ENCODE measurements at places on chromosomes 7 and 10. TPM values are rescaled to one million over a fixed set of nuclear protein-coding genes. Genes with fewer than 3 reads are reported as not detected.

DNA sequence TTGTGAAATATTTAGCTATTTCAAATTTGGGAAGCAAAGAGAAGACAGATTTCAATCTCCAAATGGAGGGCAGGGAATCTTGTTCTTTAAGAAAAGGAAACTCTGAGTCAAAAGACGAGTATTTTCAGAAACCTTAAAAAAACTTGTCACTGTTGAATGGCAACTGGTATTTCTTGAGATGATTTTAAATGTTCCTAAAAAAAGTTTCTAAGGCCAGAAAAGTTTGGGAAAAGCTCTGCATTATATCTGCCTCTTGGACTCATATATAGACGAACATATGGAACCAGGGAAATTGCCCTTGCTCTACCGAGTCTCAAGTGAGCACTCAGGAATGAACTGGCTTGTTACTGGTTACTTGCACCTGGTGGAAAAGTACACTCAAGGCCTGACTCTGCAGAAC lies 69.5 kb downstream of the ADAM22 start:
- DNase-seq = no peak

DNA sequence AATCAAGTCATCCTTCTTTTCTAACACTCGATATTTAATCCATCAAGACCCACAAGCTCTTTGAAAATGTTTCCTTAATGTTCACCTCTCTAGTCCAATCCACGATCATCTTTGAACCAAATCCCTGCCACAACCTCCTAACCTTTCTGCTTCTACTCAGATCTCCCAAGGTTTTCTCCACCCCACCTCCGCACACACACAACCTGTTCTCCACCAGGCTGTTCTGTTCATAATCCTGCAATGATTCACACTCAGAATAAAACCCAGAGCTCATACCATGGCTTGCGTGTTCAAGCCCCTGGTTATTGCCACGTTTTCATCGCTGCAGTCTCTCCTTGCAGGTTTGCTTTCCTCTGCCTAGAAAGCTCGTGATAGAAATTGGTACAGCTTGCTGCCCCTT lies 53.8 kb upstream of the BAMBI start:
- DNase-seq = no peak

Gene C7orf57
- total RNA-seq = not detected

GRCh38 chr10:58740620-58741369 lies 228.1 kb downstream of the BICC1 start:
- DNase-seq = no peak

- no peak for DNase-seq
These were observed 151.3 kb downstream of the LRRC4 start for GRCh38 chr7:127879942-127880341.

DNA sequence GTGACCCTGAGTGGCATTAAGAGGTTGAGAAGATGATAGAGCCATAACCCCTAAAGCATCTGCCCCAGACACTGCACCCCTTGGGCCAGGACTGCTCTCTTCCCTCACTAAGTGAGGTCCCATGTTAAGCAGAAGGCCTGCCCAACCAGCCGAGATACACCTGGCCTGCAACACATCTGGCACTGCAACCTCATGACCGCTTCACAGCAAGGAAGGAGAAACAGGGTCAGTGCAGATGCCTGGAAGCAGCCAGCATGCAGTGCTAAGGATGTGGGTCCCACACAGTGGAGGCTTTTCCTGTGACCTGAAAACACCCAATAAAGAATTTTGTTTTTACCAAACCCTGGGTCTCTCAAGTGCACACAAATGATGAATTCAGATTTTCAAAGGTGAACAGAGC lies 7.4 kb downstream of the NOD1 start:
- DNase-seq = no peak

Gene ZNF37A
- total RNA-seq = 8.8 TPM

Gene AFAP1L2
- 12.5 TPM for total RNA-seq

- DNase-seq = peak; percentile 42
These were observed 41.2 kb downstream of the TACR2 start for GRCh38 chr10:69375307-69376151.

DNA sequence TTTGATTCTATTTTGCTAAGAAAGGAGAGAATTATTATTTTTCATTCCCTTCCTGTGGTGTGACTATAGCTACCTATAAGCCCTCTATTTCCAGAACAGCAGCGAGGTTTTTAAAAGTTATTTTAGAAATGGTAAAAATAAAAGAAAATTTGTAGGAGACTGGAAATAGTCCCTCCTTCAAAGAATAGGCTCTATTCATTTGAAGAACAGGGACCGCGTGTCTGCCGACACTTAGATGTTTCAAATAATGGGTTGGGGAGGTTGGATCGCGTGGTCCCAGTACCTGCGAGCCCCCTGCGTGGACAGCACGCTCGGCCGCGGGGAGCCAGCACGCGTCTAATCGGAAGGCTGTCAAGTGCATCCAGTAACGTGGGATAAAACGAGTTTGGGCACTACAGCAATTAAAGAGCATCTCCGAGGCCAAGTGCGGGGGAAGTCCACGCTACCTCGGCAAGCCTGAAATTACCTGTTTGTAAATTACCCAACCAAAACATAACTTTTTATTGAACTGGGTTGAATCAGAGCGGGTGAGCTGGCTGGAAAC lies 1.0 kb downstream of the CACNA2D1 start:
- peak; percentile 3 for DNase-seq

DNA sequence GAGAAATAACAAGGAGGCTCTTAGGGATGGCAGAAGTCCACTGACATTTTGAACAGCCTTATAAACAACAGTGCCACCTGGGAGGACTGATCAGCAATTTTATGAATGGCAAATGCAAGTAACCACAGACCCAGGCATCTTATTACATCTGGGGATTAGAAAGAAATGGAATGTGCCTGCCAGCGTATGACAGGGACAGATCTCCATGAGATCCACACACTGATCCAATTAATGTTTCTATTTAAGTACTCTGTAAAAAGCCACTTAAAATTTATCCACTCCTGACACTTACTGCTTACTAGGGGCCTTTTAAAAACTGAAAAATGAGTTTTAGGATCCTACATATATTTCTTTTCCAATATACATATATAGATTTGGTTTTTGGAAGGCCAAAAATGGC lies 28.6 kb downstream of the PARD3 start:
- no peak for DNase-seq

Gene RNF148
- total RNA-seq = 0.25 TPM

- DNase-seq = no peak
These were observed 55.7 kb upstream of the COL1A2 start for GRCh38 chr7:94338921-94339371.

- peak; percentile 34 for DNase-seq
These were observed 18.6 kb downstream of the OCM2 start for GRCh38 chr7:97971120-97971989.

Gene TFEC
- 0.89 TPM for total RNA-seq

Gene CDHR3
- 10.0 TPM for total RNA-seq

- DNase-seq = peak; percentile 45
These were observed 35.8 kb downstream of the CRCP start for GRCh38 chr7:66150471-66150870.

Gene SPOCK2
- 2.3 TPM for total RNA-seq

- no peak for DNase-seq
These were observed 493.9 kb downstream of the HTR7 start for GRCh38 chr10:90363799-90364483.

Gene LMOD2
- not detected for total RNA-seq

DNA sequence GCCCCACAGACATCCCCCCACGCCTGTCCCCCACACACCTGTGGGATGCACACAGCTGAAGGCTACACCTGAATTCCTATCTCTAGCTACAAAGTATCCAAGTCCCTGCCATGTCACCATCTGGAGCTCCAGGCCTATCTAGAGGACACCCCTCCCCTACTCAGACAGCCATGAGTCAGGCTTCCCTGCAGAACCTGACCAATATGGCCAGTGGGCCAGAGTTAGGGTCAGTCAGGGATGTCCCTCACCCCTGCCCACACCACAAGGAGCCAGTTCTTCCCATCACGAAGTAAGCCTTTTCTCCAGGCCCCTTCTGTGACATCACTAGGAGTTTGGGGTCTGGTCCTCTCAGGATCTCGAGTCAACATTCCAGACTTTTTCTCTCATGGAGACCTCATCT lies 10.6 kb upstream of the SLC18A3 start:
- no peak for DNase-seq

Gene ITGA8
- 6.1 TPM for total RNA-seq

- DNase-seq = no peak
These were observed 70.9 kb downstream of the CARD11 start for GRCh38 chr7:2972835-2973161.

DNA sequence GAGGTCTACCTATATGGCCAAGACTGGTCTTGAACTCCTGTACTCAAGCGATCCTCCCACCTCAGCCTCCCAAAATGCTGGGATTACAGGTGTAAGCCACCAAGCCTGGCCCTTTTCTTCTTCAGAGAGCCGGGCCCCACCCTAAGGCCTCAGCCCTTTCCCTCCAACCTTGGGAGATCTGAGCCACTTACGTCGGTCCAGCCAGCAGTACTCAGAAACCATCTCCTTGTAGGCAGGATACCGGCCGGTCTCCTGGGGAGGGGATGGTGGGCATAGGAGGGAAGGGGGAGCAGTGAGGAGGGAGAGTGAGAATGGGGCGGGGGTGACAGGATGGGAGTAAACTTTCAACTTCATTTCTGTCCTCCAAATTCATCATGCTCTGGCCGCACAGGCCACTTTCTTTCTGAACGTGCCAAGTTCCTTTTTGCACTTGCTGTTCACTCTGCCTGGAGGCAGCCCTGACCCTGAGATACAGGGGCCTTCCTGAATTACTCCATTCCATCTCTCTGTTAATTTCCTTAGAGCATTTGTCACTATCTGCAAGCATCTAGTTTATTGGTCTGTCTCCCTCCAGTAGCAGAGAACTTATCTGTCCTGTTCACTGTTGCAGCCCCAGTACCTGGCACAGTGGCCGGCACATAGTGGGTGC lies 10.4 kb downstream of the PDZD7 start:
- no peak for DNase-seq

Gene ADAMTS14
- 2.1 TPM for total RNA-seq

Gene ZC3HAV1L
- 7.0 TPM for total RNA-seq

Gene RGS10
- total RNA-seq = 8.9 TPM

Gene CD36
- 27.4 TPM for total RNA-seq

DNA sequence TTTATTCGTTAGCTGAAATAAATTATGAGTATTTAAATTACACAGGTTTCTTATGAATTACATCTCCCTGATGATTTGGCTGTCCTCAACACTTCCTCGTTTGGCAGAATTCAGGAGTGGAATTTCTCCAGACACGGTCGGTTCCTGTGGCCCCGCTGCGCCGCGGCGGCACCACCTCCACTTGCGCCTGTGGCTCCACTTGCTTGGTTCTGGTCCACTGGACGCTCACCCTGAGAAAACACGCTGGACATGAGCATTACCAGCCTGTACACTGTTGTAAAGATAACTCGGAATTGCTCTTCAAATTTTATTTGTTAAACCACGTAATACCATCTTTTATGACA lies 85.3 kb downstream of the ZNF33B start:
- DNase-seq = no peak

DNA sequence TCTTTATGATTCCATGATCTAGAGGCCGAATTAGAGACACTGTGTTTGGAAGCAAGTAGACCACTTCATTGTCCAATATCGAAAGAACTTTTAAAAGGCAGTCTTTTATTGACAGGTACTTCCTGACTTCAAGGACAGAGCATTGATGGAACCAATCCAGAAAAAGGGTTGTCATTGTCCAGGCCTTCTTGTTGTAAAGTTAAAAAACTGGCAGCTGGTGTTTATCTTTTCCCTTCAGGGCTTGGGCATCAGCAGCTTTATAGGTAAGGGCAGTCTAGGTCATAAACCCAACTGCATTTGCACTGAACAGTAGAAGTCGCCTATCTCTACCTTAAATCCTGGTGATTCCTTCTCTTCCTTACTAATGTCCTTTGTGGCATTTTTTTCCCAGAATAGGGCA lies 95.6 kb downstream of the ST7 start:
- no peak for DNase-seq

DNA sequence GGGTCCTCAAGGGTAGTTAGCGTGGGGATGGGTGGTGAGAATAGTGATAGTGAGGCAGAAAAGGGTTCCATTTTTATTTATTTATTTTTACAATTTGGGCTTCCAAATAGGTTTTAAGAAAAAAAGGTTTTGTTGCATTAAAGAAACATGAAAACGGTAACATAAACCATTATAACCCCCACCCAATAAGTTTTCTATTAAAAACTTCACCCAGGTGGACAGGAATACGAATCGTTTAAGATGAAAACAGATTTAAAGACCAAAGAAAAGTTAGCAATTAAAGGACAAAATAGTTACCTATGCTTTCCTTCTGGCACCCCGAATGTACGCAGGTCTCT lies 78.7 kb downstream of the ZFAND4 start:
- DNase-seq = no peak

DNA sequence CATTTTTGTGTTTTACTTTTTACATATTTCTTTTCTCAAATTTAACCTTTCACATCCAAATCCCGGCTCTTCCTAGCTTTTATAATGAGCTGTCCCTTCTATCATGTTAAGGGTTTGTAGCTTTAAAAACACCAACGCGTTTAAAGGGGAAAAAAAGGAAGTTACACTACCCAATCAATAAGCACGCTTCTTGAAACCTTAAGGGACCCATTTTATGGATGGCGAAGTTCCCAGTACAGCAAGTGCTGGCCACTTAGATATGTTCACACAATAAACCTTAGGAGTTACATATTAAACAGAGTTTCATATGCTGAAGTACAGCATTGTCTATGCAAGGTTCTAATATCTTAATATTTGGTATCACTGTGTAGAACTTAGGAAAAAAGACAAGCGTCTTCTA lies 1.8 kb downstream of the GNG11 start:
- no peak for DNase-seq

Gene CPEB3
- total RNA-seq = 9.9 TPM

- DNase-seq = no peak
These were observed 33.4 kb downstream of the RHOBTB1 start for GRCh38 chr10:60910543-60910942.

- no peak for DNase-seq
These were observed 156.9 kb upstream of the SH2B2 start for GRCh38 chr7:102129636-102130370.

Gene PRSS37
- not detected for total RNA-seq

DNA sequence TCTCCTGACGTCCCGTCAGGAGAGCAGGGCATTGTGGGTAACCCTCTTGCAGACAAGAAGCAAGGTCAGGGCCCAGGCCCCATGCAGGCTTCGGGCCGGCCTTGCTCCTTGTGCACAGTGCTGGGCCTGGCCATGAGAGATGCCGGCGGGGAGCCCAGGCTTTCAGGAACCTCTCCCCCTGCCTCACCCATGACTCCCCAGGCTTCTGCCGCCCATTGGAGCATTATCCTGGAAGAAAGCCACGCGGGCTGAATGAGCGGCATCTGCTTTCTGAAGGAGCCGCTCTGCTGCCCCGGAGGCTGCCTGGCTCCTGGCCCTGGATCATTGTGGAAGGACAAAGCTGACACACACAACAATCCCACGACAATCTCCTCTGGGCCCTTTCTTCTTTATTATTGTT lies 233.5 kb downstream of the TCF7L2 start:
- DNase-seq = no peak

Data from left colon (tissue), 2 donors.